ENCODE measurements at places on chromosomes 6 and 20. TPM values are rescaled to one million over a fixed set of nuclear protein-coding genes. Genes with fewer than 3 reads are reported as not detected.

Gene PSORS1C1
- total RNA-seq, result 0.64 TPM

Gene LINC00237
- not detected for total RNA-seq

Gene SRSF12
- total RNA-seq, result not detected

Gene SLC4A11
- total RNA-seq, result 3.1 TPM

Gene CST1
- total RNA-seq, result not detected

Gene ESR1
- 0.23 TPM for total RNA-seq

Gene FKBP1A
- 131 TPM for total RNA-seq

Gene CFAP61
- total RNA-seq, result not detected

Gene RAET1G
- total RNA-seq, result 1.2 TPM

Gene KCNK16
- total RNA-seq, result not detected

Gene GRM1
- total RNA-seq, result under 0.01 TPM

- no peak for DNase-seq
Measured at GRCh38 chr6:33451606-33452005, 2.8 kb upstream of the ZBTB9 start.

DNA sequence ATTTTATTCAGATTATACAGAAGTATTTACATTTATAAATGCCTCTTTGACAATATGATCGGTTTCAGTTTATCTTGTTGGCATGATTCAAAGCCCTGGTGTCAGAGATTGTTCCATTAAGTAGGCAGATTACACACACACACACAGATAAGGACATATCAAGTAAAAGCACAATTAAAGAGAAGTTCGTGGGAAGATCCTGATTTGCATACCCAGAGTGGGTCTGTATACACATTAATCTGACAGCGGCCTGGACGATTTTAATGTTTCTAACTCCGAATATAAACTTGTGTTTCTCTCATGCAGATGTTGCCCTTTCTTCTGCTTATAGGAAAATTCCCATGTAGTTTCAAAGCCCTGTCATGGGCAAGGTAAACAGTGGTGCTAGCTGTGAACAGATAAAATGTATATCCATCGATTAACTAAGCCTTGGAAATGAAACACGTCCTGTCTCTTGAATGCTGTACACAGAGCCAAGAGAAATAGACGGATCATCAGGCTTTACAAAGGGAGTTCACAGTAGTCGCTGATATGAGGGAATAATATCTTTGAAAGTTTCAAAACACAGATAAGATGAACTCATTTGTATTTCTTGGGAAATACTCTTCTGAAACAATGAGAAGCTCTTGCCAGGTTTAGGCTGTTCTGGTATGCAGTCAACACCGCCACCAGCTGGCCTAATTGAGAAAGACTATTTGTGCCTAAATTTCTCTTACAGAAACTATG, 108.2 kb upstream of the GMDS start:
- DNase-seq, result peak; percentile 65

GRCh38 chr20:24662752-24663365, 193.4 kb downstream of the SYNDIG1 start:
- peak; percentile 63 for DNase-seq

GRCh38 chr6:149046822-149047246, 270.7 kb upstream of the TAB2 start:
- DNase-seq, result no peak

GRCh38 chr6:7895125-7895423, 15.5 kb downstream of the TXNDC5 start:
- DNase-seq, result no peak

GRCh38 chr6:12149944-12150510, 137.9 kb downstream of the HIVEP1 start:
- DNase-seq, result no peak

- no peak for DNase-seq
Measured at GRCh38 chr6:15516923-15517560, 145.8 kb downstream of the DTNBP1 start.

DNA sequence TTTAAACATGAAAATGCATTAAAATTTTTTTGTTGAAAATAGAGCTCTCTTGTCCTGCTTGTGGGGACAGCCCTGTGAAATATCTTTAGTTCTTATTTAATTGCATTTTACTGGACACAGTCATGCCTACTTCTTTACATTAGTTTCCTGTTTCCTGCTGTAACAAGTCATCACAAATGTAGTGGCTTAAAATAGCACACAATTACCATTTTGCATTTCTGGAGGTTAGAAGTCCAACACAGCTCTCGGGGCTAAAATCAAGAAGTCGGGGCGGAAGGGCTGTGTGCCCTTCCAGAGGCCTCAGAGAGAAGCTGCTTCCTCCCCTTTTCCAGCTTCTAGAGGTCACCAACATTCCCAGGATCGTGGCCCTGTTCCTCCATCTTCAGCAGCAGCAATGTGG, 29.4 kb downstream of the PNLDC1 start:
- no peak for DNase-seq

DNA sequence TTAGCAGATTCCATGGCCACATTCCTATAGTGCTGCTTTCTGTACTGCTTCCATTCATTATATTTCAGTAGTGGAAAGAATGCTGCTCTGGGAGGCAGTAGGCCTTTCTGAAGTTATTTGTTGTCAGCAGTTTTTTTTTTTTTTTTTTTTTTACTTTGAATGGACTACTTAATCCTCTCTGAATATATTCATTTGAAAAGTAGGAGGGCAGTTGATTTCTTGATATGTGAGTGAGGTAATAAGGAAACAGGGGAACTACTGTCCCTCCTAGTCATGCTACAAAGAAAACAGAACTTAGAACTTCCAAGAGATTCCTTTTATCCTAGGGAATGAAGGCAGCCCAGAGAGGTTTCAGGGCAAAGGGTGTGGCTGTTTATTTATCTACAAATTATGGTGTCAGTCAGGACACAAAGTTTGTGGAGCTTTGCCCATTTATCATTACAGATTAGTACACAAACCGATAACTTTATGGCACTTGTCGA, 155.9 kb downstream of the JARID2 start:
- DNase-seq, result no peak

DNA sequence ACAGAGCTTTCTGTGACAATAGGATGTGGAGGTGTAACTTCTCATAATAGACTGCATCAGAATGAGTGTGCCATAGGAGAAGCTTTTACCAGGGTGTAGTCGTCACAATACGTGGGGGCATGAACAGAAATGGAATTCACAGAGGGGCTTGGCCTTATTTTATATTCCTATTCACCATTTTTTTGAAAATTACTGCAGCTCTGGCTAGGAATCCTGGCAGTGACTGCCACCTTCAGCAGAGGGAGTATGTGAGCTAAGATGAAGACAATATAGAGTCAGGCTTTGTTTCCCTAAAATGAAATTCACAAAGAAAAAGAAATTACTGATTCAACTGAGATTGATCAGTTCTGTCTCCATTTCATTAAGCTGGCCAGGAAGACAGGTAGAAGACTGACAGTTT, 13.9 kb downstream of the TOMM6 start:
- no peak for DNase-seq

DNA sequence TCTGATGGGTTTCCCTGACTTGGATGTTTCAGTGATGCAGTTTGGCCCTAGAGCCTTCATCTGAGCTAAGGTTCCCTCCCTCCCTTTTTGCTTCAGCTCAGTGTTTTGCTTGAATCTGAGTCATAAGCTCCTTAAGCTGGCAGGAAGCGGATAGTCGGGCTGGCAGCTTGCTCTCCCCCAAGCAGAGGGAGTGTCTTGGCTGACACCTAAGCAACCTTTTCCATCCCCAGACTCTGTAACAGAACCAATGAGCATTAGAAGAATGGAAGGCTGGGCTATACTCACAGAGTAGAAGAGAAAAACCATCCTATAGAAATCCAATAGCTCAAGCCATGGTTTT, 98.3 kb downstream of the HAO1 start:
- peak; percentile 92 for DNase-seq

GRCh38 chr6:169269180-169270076, 15.8 kb upstream of the THBS2 start:
- peak; percentile 63 for DNase-seq

DNA sequence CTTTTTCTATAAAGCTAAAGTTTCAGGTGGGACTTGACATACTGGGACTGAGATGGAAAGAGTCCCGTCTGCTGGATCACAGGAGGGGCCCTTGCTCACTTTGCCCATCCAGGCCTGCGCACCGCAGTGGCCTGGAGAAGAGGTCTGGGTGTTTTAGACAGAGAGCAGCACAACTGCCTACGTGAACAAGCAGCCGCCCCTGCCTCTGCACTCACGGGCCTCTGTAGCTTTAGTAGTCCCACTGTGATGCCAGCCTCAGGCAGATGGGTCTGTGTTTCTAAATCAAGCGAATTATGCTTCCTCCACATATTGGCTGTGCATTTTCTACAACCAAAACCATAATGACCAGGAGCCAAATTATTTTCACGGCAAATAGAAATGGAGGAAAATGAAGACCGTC, 184.8 kb upstream of the FOXQ1 start:
- DNase-seq, result no peak

GRCh38 chr6:149881066-149881766, 16.7 kb downstream of the RAET1E start:
- no peak for DNase-seq

- DNase-seq, result no peak
Measured at GRCh38 chr20:47355489-47356219, 845 bp downstream of the ZMYND8 start.

DNA sequence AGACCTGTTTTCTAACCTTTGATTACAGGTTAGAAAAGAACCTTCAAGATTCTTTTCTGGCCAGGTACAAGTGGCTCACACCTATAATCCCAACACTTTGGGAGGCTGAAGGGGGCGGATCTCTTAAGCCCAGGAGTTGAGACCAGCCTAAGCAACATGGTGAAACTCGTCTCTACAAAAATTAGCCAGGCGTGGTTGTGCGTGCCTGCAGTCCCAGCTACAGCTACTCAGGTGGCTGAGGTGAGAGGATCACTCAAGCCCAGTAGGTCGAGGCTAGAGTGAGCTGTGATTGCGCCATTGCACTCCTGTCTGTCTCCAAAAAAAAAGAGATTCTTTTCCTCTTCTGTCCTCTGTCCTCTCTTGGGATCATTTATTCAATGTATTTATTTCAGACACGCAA, 14.5 kb downstream of the PPIL1 start:
- DNase-seq, result no peak

DNA sequence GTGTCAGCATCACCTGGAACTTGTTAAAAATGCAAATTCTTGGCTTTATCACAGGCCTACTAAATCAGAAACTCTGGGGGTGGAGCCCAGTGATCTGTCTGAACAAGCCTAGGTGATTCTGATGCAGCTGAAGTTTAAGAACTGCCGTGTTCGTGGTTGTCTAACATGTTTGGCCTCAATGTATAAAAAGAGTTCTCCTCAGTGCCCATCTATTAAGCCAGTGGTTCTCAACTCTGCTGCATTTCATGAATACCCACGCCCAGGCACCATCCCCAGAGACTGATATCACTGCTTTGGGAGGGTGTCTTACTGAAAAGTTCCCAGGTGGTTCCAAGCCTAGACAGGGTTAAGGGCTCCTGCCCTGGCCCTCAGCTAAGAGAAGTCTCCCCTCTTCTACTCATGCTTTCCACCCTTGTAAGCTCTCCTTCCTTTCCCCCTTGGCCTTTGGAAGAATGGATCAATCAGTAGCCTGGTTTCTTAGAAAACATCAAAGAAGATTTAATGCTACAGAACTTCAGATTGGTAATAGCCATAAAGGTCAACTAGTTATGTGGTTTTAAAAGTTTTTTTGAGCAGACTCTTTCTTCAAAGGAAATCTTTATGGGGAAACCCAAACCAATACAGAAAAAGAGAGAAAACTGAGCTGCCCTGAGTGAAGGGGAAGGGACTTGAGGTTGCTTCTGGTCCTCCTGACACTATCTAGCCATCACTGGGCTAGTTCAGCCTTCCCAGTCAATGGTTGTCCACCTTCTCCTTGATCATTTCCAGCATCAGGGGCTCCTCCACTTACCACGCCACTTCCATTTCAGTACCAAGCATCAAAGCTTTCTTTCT, 38.9 kb upstream of the TNFAIP3 start:
- no peak for DNase-seq

GRCh38 chr6:14722001-14722562, 523.8 kb upstream of the JARID2 start:
- DNase-seq, result no peak

GRCh38 chr20:11331096-11331495, 586.6 kb upstream of the BTBD3 start:
- DNase-seq, result peak; percentile 1

GRCh38 chr20:63023071-63023935, 16.5 kb upstream of the BHLHE23 start:
- DNase-seq, result no peak

GRCh38 chr6:127641905-127642304, 64.9 kb downstream of the C6orf58 start:
- peak; percentile 31 for DNase-seq

GRCh38 chr20:37230200-37230599, 31.4 kb downstream of the GHRH start:
- DNase-seq, result no peak

DNA sequence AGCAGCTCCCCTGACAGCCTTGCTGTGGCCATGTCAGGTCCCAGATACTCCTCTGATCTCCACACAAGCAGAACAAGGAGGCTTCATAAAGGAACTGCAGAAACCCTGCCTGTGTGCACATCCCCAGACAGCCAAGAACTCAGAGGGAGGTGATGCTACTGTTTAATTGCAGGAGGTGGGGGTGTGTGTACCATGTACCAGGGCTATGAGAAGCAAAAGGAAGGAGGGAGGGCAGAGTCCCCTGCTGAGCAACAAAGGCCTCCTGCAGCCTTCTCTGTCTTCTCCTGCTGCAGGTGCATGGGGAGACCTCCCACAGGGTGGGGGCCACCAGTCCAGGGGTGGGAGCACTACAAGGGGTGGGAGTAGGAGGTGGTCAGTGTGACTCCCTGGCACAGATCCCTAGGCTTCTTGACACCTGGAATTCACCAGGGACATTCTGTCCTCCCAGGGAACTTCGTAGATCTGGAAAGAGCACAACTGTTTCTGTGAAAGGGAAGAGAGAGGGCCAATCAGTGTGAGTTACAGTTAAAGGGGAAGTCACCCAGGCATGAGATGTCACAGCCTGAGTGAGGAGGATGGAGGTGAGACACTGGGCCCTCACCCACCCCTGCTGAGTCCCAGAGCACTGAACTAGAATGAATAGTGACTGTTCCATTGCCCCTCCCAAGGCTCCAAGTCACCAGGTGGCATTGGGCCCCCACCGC, 2.8 kb downstream of the CST2 start:
- DNase-seq, result no peak

DNA sequence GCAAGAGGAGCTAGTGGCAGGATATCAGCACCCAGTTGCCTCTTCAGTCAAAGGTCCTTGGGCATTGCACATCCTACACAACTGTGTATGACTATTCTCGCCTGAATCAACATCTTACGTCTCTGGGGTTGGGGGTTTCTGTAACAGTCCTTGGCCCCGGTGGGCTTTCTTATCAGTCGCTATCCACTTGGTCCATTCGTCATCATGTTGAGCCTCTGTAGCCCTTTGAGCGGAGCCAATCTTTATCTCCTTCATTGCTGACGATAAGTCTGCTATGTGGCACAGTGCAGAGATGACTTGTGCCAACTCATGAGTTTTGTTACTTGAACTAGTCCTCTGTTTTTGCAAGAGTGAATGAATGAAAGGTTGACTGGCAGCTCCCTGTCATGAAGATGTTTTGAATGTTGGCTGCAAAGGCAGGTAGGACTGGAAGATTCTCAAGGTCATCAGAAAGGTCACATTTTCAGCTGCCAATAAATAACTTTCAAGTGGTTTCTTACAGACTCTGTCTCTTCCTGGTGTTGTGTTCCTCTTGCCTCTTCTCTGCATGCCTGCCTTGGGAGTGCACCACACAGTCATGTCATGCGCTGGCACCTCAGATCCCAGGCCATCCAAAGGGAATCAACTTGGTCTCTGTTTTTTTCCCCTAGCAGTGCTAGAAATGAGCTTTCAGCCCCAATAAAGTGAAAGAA, 238.9 kb downstream of the SLC24A3 start:
- no peak for DNase-seq

GRCh38 chr6:72552938-72553337, 68.9 kb upstream of the KCNQ5 start:
- peak; percentile 87 for DNase-seq

GRCh38 chr20:33306807-33307206, 23.8 kb downstream of the BPIFB1 start:
- no peak for DNase-seq
